Esophagus squamous epithelium (tissue), 5 donors: ENCODE measurements at places on chromosomes 1 and 21. TPM values are rescaled to one million over a fixed set of nuclear protein-coding genes. Genes with fewer than 3 reads are reported as not detected.

DNA sequence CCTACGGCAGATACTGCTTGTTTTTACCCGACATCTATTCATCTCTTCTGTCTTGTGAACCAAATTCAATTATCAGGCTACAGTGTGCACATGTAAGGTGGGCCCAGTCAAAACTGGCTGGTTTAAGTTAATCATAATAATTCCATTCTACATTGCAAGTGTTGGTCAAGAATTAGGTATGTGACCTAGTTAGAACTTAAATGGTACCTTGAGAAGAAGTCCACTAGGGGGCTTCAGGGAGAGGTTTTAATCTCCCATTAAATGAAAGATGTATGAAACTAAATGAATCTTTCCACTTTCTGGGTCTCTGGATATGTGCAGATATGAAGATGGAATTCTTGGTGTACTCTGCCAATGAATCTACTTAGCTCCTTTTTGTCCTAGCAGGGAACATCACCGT, 187.1 kb downstream of the CDC42BPA start:
- H3K36me3 ChIP-seq, result no peaks in the 10 kb centered on the region
- H3K4me1 ChIP-seq, result no peaks in the 10 kb centered on the region
- H3K27me3 ChIP-seq, result no peaks in the 10 kb centered on the region
- H3K27ac ChIP-seq, result no peak overlapping the region
- DNase-seq, result no peak

- no peak overlapping the region for H3K4me3 ChIP-seq
- H3K4me1 ChIP-seq, result peaks cover 95% of the 10 kb centered on the region
- H3K36me3 ChIP-seq, result no peaks in the 10 kb centered on the region
- no peaks in the 10 kb centered on the region for H3K27me3 ChIP-seq
Observed at GRCh38 chr1:10511494-10511885, 36.7 kb downstream of the PEX14 start.

SH3D21 gene
- total RNA-seq, result 2.8 TPM

ACKR1 gene
- 53.7 TPM for total RNA-seq

OR2T2 gene
- not detected for total RNA-seq
